Activated T-helper 2 cell treated with anti-CD3 and anti-CD28 coated beads, Interferon-gamma antibody, Interleukin-2, Interleukin-4, amounts not matched to agents 10 μg/mL and 5 μg/mL and 100 μg/mL, durations not matched to agents 14 hours and 24 hours and 36 hours (primary cell): ENCODE measurements at places on chromosomes 2 and 18. TPM values are rescaled to one million over a fixed set of nuclear protein-coding genes. Genes with fewer than 3 reads are reported as not detected.
A peak's percentile ranks its signal among the peaks of the same experiment; 100 is the strongest.

- peaks cover 2% of the 10 kb centered on the region for H3K4me1 ChIP-seq
- no peaks in the 10 kb centered on the region for H3K27me3 ChIP-seq
- no peak overlapping the region for H3K27ac ChIP-seq
- H3K4me3 ChIP-seq, result no peak overlapping the region
- no peaks in the 10 kb centered on the region for H3K36me3 ChIP-seq
- no peak for DNase-seq
Measured at GRCh38 chr2:79935771-79936657, 368.5 kb downstream of the LRRTM1 start.

TCF23 gene
- not detected in 2 replicates for total RNA-seq

GRCh38 chr2:46143429-46144132, 153.6 kb upstream of the EPAS1 start:
- no peak overlapping the region for H3K27ac ChIP-seq
- H3K4me3 ChIP-seq, result no peak overlapping the region
- H3K27me3 ChIP-seq, result no peaks in the 10 kb centered on the region
- H3K4me1 ChIP-seq, result peaks cover 38% of the 10 kb centered on the region

RETSAT gene
- 26.3 and 29.6 TPM in 2 replicates for total RNA-seq

DNA sequence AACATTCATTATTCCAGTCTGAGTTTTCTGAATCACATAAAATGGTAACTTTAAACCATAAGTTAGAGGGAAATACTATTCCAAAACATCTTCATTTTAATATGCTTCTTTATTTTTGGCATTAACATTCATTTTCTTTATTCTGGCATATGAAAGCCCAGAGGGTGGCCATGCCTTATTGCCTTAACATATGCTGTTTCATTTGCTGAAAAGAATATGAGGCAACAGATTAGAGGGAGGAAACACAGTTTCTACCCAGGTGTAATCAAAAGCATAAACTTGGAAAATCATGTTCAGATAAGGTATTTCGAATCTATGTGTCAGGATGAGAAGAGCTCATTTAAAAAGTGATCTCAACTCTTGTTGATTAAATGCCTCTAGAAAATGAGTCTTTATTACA, 379.9 kb upstream of the DSEL start:
- no peak overlapping the region for H3K4me3 ChIP-seq
- H3K36me3 ChIP-seq, result no peaks in the 10 kb centered on the region
- no peak overlapping the region for H3K27ac ChIP-seq
- H3K4me1 ChIP-seq, result no peaks in the 10 kb centered on the region
- no peaks in the 10 kb centered on the region for H3K27me3 ChIP-seq
- DNase-seq, result no peak

TUBA4B gene
- total RNA-seq, result not detected in 2 replicates

DNA sequence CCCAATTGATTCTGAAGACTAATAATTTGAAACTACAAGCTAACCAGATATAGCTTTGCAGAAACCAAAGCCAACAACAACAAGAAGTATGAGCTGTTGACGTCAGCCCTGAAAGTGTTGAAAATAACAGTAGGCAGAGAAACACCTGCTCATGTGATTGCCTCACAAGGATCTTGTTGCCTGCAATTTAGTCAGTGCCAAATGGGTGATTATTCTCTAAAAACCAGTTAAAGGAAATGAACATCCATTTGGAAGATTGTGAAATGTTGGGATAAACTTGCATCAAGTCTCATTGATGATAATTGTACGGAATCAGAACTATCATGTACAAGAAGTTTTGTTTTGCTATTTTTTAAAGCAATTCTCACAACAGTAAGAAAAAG, 2.8 kb downstream of the CYTIP start:
- H3K27me3 ChIP-seq, result no peaks in the 10 kb centered on the region
- peaks cover 39% of the 10 kb centered on the region for H3K4me1 ChIP-seq
- DNase-seq, result no peak

DNA sequence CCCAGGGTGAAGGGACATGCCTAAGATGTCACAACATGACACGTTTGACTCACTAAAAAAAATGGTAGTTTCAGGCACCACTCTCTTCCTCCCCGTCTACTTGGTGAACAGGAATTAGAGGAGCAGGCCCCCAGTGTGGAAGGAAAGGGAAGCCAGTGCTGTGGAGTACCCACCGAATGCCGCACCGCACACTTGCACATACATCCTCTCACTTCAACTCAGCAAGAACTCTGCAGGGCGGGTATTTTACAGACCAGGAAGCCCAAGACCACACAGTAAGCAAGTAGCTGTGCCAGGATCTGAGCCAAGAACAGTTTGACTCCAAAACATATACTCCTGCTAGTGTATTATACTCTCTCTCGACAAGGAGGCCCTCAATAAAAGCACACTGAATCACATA, 69.8 kb downstream of the BCL2 start:
- H3K27me3 ChIP-seq, result no peaks in the 10 kb centered on the region
- peaks cover 84% of the 10 kb centered on the region for H3K36me3 ChIP-seq
- peak overlapping the region; percentile 21 for H3K27ac ChIP-seq
- DNase-seq, result no peak

DNA sequence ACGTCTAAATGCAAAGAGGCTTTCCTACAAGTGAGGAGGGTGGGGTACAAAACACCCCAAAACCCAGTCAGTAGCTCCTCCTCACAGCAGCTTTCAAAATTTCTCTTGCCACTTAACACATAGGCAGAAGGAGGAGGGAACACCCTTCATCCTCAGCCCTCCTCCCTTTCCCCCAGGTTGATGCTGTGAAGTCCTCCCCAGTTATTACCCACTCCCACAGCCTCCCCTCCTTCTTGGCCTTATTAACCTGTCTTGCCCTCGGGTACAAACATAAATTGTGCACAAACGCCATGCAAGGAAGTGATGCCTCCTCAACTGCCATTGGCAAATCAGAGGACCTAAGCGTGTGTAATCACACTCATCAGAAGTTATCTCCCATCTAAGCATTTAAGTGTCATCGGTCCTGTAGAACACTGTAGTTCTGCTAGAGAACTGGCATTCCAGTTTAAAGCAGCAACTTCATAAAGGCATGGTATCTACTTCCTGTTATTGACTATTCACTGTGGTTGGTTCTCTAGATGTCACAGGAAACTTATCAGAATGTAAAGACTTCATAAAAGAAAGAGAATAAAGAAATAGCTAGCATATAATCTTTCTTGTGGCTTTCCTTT, at the start of gene DSC1:
DSC1 (minus strand) TSS at position 32 of the 611 bp plus-strand sequence. CDS start 262 bp downstream, outside the sequence.
- H3K27me3 ChIP-seq, result no peaks in the 10 kb centered on the region

DNA sequence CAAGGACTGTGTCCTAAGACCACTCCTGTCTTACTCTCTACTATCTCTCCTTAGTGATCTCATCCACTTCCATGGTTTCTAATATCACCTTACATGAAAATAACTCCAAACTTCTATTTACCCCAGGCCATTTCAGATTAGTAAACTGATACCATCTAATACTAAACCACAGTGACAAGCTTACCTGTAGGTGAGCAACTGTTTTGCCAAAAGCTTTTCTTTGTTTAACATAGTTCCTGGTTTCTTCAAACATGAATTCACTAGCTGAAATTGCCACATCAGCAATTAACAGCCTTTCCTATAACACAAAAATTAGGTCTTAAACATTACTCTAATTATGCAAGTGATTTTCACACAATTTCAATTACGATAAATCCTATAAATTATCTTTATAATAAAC, 22.1 kb downstream of the ACADL start:
- DNase-seq, result no peak
- no peak overlapping the region for H3K27ac ChIP-seq
- peaks cover 15% of the 10 kb centered on the region for H3K27me3 ChIP-seq

UGT1A10 gene
- not detected in 2 replicates for total RNA-seq

DNA sequence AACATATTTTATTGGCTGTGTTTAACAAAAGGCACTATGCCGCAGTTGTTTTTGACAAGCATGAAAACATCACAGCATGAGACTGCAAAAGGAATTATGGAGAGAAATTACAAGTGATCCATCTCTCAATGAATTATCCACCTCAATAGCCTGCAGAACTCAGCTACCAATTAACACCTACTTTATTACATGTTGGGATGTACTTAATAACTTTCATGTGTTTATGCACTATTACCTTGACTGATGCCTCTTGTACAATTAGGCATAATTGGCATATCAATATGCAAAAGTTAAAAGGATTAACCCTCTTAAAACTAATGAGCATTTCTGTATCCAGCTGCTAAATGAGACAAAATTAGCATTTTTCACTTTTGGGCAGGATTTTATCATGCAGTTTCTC, 27.8 kb downstream of the ARHGAP15 start:
- DNase-seq, result no peak
- peaks cover 56% of the 10 kb centered on the region for H3K4me1 ChIP-seq
- no peak overlapping the region for H3K27ac ChIP-seq

GRCh38 chr2:133097666-133098065, 427.7 kb upstream of the LYPD1 start:
- H3K4me3 ChIP-seq, result no peak overlapping the region
- no peaks in the 10 kb centered on the region for H3K4me1 ChIP-seq

- peaks cover 51% of the 10 kb centered on the region for H3K4me1 ChIP-seq
- H3K4me3 ChIP-seq, result no peak overlapping the region
Measured at GRCh38 chr18:13584825-13585224, 141.5 kb downstream of the FAM210A start.

DNA sequence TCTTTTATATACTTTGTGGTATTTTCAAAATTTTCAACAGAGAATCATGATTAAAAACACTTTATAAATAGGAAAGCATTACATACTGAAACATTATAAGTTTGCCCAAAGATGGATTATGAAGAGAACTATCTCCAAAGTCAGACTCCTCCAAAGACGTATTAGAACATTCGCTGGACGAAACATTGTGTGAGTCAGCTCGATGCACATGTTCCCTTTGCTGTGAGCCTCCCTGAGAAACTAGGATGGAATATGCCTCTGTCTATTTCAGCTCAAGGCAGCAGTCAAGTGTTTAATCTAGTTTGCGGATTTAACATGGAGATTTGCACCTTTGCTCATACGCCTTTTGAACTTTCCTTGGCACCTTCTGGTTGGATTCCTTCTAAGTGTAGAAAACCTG, 92.2 kb upstream of the NCKAP5 start:
- no peak for DNase-seq
- H3K27me3 ChIP-seq, result no peaks in the 10 kb centered on the region
- no peaks in the 10 kb centered on the region for H3K4me1 ChIP-seq

DNA sequence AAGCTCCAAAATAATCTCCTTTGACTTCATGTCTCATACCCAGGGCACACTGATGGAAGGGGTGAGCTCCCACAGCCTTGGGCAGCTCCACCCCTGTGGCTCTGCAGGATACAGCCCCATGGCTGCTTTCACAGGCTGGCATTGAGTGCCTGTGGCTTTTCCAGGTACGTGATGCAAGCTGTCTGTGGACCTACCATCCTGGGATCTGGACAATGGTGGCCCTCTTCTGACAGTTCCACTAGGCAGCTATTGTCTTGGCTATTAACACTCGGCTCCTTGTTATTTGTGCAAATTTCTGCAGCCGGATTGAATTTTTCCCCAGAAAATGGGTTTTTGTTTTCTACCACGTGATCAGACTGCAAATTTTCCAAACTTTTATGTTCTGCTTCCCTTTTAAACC, 634.2 kb downstream of the TSN start:
- no peak overlapping the region for H3K27ac ChIP-seq
- H3K36me3 ChIP-seq, result no peaks in the 10 kb centered on the region
- H3K4me1 ChIP-seq, result no peaks in the 10 kb centered on the region
- H3K27me3 ChIP-seq, result no peaks in the 10 kb centered on the region

- peaks cover 10% of the 10 kb centered on the region for H3K36me3 ChIP-seq
- H3K4me3 ChIP-seq, result no peak overlapping the region
- peaks cover 6% of the 10 kb centered on the region for H3K4me1 ChIP-seq
- H3K27me3 ChIP-seq, result no peaks in the 10 kb centered on the region
- no peak overlapping the region for H3K27ac ChIP-seq
Measured at GRCh38 chr2:135829378-135830135, 7.4 kb downstream of the LCT start.

KCNF1 gene
- not detected in 2 replicates for total RNA-seq

DNA sequence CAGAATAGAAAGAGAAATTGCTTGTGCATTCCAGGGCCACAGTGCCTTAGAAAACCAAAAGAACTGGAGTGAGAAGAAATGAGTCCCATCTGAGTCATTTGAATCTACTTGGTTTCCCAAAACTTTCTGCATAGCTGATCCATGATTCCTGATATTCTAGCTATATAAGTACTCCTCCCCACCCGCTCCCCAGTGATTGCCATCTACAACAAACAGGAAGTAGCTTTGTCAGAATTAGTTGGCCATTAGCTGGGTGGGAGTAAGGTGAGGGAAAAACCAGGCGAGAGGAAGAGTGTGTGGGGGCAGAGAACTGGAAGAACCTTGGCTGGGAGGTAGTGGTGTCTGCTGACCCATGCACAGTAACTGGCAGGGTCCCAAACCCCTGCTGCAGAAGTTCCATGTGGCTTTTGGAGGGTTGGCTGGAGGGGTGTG, 122.1 kb downstream of the ACAA2 start:
- H3K36me3 ChIP-seq, result no peaks in the 10 kb centered on the region
- no peak for DNase-seq
- H3K27ac ChIP-seq, result no peak overlapping the region

GRCh38 chr2:44981714-44982108, 27.5 kb downstream of the SIX2 start:
- no peak overlapping the region for H3K27ac ChIP-seq
- peak; percentile 47 for DNase-seq
- no peaks in the 10 kb centered on the region for H3K36me3 ChIP-seq

GCA gene
- 11.2 and 11.7 TPM in 2 replicates for total RNA-seq

GRCh38 chr2:197498235-197498936, 1.3 kb downstream of the HSPD1 start:
- peaks cover 87% of the 10 kb centered on the region for H3K36me3 ChIP-seq
- peak overlapping the region; percentile 97 for H3K27ac ChIP-seq
- H3K27me3 ChIP-seq, result no peaks in the 10 kb centered on the region
- H3K4me1 ChIP-seq, result peaks cover 45% of the 10 kb centered on the region
- H3K4me3 ChIP-seq, result peak overlapping the region; percentile 94
- no peak for DNase-seq

DNA sequence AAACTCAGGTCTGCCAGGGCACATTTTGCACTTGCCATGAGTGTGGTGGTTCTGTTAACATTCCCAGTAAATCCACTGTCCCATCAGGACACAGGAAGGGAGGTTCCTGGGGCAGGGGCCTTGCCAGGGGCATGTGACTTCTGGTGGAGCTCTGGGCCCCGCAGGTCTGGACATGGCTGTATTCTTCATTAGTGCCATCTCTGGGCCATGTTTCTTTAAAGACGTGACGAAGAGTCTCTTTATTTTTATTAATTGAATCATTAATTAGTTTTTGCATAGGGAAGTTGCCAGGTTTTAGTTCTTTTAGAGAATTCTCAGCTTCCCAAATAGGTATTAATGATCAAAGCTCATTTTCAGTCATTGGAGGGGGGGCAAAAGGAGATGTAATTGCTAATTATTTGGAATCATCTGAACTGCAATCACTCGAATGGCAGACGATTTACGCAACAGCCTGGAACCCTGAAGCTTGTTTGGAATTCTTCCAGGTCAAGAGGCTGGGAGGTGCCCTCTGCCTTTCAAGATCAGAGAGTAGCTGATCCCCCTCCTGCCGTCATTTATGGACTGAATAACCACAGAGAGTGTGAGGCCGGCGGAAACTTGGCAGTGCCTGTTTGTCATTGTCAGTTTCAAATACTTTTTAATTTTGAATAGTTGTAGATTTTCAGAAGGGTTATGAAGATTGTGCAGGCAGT, 106.2 kb downstream of the RTP5 start:
- no peak for DNase-seq
- H3K27ac ChIP-seq, result no peak overlapping the region
- peaks cover 1% of the 10 kb centered on the region for H3K4me1 ChIP-seq
- H3K36me3 ChIP-seq, result peaks cover 3% of the 10 kb centered on the region
- H3K4me3 ChIP-seq, result no peak overlapping the region
- no peaks in the 10 kb centered on the region for H3K27me3 ChIP-seq

- no peak overlapping the region for H3K4me3 ChIP-seq
- DNase-seq, result no peak
- H3K36me3 ChIP-seq, result no peaks in the 10 kb centered on the region
- H3K27ac ChIP-seq, result no peak overlapping the region
- peaks cover 2% of the 10 kb centered on the region for H3K27me3 ChIP-seq
- no peaks in the 10 kb centered on the region for H3K4me1 ChIP-seq
Measured at GRCh38 chr2:109712123-109712449, 82.0 kb upstream of the RGPD5 start.
